SK-MEL-5 (cell line): ENCODE measurements at places on chromosomes 16 and 17. TPM values are rescaled to one million over a fixed set of nuclear protein-coding genes. Genes with fewer than 3 reads are reported as not detected.

UBFD1 gene
- 41.7 and 53.1 TPM in 2 replicates for total RNA-seq

SP6 gene
- total RNA-seq = 0.05 TPM in 1 of 2 replicates, not detected in the other

SNAI3 gene
- total RNA-seq = not detected in 2 replicates

DNAAF8 gene
- 0.11 and 0.19 TPM in 2 replicates for total RNA-seq

ZNF23 gene
- 7.5 and 10.7 TPM in 2 replicates for total RNA-seq

SRCIN1 gene
- 0.37 and 1.3 TPM in 2 replicates for total RNA-seq

YBX2 gene
- 0.08 and 0.59 TPM in 2 replicates for total RNA-seq

CD300E gene
- total RNA-seq = not detected in 2 replicates

VPS25 gene
- total RNA-seq = 125 and 127 TPM in 2 replicates

KRT25 gene
- total RNA-seq = 0.05 and 0.27 TPM in 2 replicates

PRR15L gene
- total RNA-seq = not detected in 2 replicates

SLFN12L gene
- not detected in 2 replicates for total RNA-seq

CBX4 gene
- 120 and 128 TPM in 2 replicates for total RNA-seq

ZG16 gene
- total RNA-seq = not detected in 2 replicates

ARHGAP44 gene
- 0.18 and 0.43 TPM in 2 replicates for total RNA-seq

TTC19 gene
- 24.4 and 43.7 TPM in 2 replicates for total RNA-seq

CKLF gene
- total RNA-seq = 86.7 and 87.6 TPM in 2 replicates

NME2 gene
- 602 and 660 TPM in 2 replicates for total RNA-seq

FOXC2 gene
- total RNA-seq = not detected in 2 replicates

EVPL gene
- total RNA-seq = 0.08 and 0.16 TPM in 2 replicates

ZNF668 gene
- total RNA-seq = 9.3 TPM in 2 replicates

PDILT gene
- total RNA-seq = not detected in 2 replicates

PLXDC1 gene
- 0.43 and 0.48 TPM in 2 replicates for total RNA-seq
